Stimulated activated CD8-positive, alpha-beta memory T cell treated with anti-CD3 and anti-CD28 coated beads, Interleukin-2, amount 100 ng/mL, for 48 hours (primary cell): ENCODE measurements at places on chromosomes 7 and 10.

- no peak for DNase-seq
These were observed 9.6 kb downstream of the ELN start for GRCh38 chr7:74037609-74038008.

DNA sequence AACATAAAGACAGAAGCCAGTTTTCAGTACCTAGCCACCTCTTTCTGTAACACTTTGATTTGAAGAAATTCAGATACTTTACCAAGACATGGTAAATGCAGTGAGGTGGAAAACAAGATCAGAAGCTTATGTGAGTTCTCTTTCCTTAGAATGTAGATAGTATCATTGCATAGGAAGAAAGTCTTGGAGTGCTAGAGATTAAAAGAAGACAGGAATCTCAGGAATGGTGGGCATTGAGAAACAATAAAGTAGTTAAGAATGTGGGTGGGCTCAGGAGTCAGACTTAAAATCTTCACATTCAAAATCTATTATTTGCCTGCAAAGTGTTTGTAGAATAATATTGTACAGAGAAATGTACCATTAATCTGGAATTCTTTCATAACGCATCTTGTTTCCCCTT, 58.9 kb downstream of the POLL start:
- no peak for DNase-seq

GRCh38 chr7:81604808-81605174, 165.1 kb downstream of the HGF start:
- DNase-seq, result no peak

GRCh38 chr10:128418819-128419218, 292.6 kb upstream of the MKI67 start:
- DNase-seq, result no peak

- DNase-seq, result no peak
These were observed 98.5 kb downstream of the PHTF2 start for GRCh38 chr7:77897004-77897547.

GRCh38 chr7:97798046-97799019, 66.4 kb downstream of the TAC1 start:
- DNase-seq, result no peak

- no peak for DNase-seq
These were observed 84.4 kb downstream of the RUNDC3B start for GRCh38 chr7:87712571-87712970.

DNA sequence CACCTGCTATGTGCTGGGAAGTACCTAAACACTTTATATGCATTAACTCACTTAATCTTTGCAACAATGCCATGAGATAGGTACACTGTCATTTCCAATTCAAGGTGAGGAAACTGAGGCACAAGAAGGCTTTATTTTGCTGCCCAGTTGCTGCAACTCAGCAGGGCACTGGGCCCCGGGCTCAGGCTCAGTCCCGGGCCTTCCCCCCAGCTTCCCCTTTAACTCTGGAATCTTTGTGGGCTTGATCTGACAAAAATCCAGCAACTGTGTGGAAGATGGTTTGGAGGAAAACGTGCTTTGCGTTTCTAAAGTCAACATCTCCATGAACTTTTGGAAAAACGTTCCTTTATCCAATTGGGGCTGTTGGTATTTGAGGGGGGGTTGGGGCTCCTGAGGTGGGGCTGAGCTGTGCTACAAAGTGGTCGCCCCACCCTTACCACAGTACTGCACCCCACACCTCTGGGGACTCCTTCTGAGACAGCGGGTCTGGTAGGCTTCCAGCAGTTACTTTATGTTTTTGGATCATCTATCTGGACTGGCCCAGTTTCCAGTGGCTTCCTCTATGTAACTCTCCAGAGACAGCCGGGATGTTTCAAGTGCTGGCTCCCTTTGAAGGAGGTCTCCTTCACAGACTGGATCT, 40.5 kb upstream of the CAMK1D start:
- DNase-seq, result no peak
